ENCODE measurements at places on chromosomes 5 and 9.
A peak's percentile ranks its signal among the peaks of the same experiment; 100 is the strongest.

DNA sequence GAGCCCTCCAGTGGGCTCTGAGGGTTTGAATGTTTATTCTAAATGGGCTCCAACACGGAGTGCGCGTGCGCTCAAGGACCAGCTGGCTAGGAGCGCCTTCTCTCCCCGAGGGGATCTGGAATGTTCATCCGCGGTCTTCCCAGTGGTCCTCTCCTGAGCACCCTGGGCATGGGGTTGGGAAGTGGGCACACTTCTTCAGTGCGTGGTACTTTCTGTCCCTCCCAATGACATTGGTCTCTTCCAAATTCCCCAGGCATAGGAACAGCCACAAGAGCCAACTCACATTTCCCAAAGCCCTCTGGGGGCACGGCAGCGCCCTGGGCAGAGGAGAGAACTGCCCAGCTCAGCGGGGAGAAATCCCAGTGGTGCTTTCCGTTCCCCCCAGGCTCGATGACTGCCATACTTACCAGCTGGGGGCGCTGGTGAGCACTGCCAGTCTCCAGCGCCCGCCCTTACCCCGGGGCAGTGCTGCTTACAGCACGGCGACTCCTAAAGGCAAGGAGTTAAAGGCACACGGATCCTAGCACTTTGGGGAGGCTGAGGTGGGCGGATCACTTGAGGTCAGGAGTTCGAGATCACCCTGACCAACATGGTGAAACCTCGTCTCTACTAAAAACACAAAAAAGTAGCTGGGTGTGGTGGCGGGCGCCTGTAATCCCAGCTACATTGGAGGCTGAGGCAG is 29.9 kb upstream of the OBP2B start:
- DNase-seq, result peak; percentile 72

DNA sequence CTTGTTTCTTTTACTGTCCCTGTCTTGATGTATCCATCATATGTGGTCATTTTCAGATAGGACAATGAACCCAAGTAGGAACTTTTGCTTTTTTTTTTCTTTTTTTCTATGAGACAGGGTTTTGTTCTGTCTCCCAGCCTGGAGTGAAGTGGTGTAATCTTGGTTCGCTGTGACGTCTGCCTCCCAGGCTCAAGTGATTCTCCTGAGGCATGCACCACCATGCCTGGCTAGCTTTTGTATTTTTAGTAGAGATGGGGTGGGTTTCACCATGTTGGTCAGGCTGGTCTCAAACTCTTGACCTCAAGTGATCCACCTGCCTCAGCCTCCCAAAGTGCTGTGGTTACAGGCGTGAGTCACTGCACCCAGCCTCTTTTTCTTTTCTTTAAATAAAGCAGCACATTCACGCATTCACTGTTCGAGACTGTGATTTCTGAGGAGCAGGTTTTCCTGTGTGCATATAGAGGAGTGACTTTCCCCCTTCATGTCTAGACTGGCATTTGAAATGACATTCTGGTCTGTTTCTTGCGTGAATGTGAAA is 448.5 kb downstream of the KDM4C start:
- no peak for DNase-seq

GRCh38 chr9:72952381-72952690 is 517 bp downstream of the ALDH1A1 start:
- no peak for DNase-seq

DNA sequence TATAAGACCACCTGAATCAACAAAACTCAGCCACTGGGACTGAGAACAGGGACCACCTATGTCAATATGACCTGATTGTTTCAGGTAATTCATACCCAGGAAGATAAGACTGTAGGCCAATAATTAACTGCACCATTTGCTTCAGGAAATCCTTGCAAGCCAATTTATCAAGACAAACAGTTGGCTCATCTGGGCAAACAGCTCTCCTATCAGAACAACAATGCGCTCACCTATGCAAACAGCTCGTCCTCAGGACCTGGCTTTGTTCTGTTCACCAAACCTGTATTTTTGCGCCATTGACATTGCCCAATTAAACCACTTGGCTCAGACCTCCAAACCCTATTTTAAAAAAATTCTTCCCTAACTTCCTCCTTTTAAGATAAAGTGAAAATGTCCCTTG is 92.3 kb upstream of the MARCHF11 start:
- DNase-seq, result no peak

- no peak for DNase-seq
These were observed 5.3 kb upstream of the IRX1 start for GRCh38 chr5:3590161-3590966.

DNA sequence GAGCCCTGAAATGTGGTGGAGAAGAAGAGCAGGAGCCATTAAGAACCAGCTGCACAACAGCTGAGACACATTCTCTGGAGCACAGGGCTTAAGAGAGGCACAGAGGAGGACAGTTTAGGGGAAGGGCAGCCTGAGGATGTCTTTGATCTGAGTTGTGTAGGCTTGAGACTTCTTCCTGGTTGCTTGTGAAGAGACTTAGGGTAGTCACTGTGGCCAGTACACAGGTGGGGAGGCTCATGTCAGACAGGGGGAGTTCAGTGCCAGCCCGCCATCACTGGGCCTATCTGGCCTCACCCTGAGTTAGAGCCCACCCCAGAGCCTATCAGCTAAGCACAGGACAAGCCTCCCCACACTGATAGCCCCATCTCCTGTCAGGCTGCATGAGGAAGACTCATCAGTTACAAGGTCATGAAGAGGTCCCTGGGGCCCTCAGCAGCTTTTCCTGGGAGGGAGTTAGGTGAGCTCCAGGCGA is 19.8 kb downstream of the SLC22A4 start:
- DNase-seq, result no peak
